ENCODE measurements at places on chromosomes 3 and 15. TPM values are rescaled to one million over a fixed set of nuclear protein-coding genes. Genes with fewer than 3 reads are reported as not detected.

Gene TTLL3
- 40.2 TPM for total RNA-seq

Gene SV2B
- total RNA-seq = 0.40 TPM

Gene LRRC34
- 0.39 TPM for total RNA-seq

Gene RASL12
- total RNA-seq = 9.2 TPM

Gene MAN2C1
- 192 TPM for total RNA-seq

Gene GP5
- total RNA-seq = not detected

Gene CTXN2
- total RNA-seq = not detected

Gene FBN1
- 10.7 TPM for total RNA-seq

Gene PLAAT1
- total RNA-seq = not detected

Gene ESYT3
- total RNA-seq = 1.7 TPM

Gene GOLGA6L25
- total RNA-seq = not detected

Gene SNTN
- total RNA-seq = not detected

Gene C2CD4B
- 2.8 TPM for total RNA-seq

Gene PSTPIP1
- 1.6 TPM for total RNA-seq

Gene TMEM212
- total RNA-seq = not detected

Gene SEMA3B
- total RNA-seq = 56.8 TPM

Gene GJD2
- not detected for total RNA-seq

Gene CCR3
- not detected for total RNA-seq

Gene DAZL
- not detected for total RNA-seq

Gene TYRO3
- 2.0 TPM for total RNA-seq

Gene SMCO1
- not detected for total RNA-seq

Gene CPN2
- total RNA-seq = not detected

Gene RASGRP1
- total RNA-seq = 0.84 TPM

Gene SNX22
- 0.73 TPM for total RNA-seq

Gene PTPN23
- total RNA-seq = 43.4 TPM

Gene SLC6A20
- 2.4 TPM for total RNA-seq

Gene GASK1A
- 2.5 TPM for total RNA-seq

Gene NRROS
- total RNA-seq = 4.0 TPM

Gene OR4F15
- not detected for total RNA-seq

Gene ADAMTS7
- total RNA-seq = 2.4 TPM

Gene LRRFIP2
- total RNA-seq = 108 TPM

Gene CACNA2D3
- total RNA-seq = 0.24 TPM

Gene ARID3B
- total RNA-seq = 12.1 TPM

Gene IMPG2
- not detected for total RNA-seq

Gene SLC24A5
- not detected for total RNA-seq

Gene PLXNA1
- total RNA-seq = 18.0 TPM

Gene CCR1
- 1.3 TPM for total RNA-seq

Gene MCTP2
- 103 TPM for total RNA-seq

Gene EPHA3
- 1.0 TPM for total RNA-seq

Gene DPH3
- 19.6 TPM for total RNA-seq

Gene MED12L
- 0.37 TPM for total RNA-seq

Gene CRYBG3
- total RNA-seq = 22.6 TPM

Gene CHRM5
- not detected for total RNA-seq

Gene ZDHHC19
- not detected for total RNA-seq

Gene ABI3BP
- 12.9 TPM for total RNA-seq

Gene ANKDD1A
- total RNA-seq = 2.0 TPM

Gene SPTSSB
- 1.1 TPM for total RNA-seq

Gene RTP3
- not detected for total RNA-seq

Gene DHX36
- total RNA-seq = 41.0 TPM

Gene CASR
- total RNA-seq = 0.31 TPM

Gene SLC9C1
- 0.45 TPM for total RNA-seq

Data from left colon (tissue), 2 donors.